ENCODE measurements at places on chromosomes 16 and 17. TPM values are rescaled to one million over a fixed set of nuclear protein-coding genes. Genes with fewer than 3 reads are reported as not detected.

The ARHGDIG gene
- 10.5 TPM for total RNA-seq

The PRSS27 gene
- 2.0 TPM for total RNA-seq

The CDH1 gene
- total RNA-seq, result 15.0 TPM

The DPEP3 gene
- not detected for total RNA-seq

The APOBR gene
- total RNA-seq, result 0.60 TPM

The RAB11FIP4 gene
- 31.0 TPM for total RNA-seq

The ADAP2 gene
- 5.5 TPM for total RNA-seq

The XYLT1 gene
- 24.0 TPM for total RNA-seq

The CBFA2T3 gene
- 5.6 TPM for total RNA-seq

The TMEM231 gene
- total RNA-seq, result 26.7 TPM

The PDPR gene
- total RNA-seq, result 26.1 TPM

The SLC6A2 gene
- 9.0 TPM for total RNA-seq

The ZNF598 gene
- total RNA-seq, result 20.3 TPM

The TNFRSF13B gene
- total RNA-seq, result not detected

The SLC38A8 gene
- total RNA-seq, result 6.6 TPM

The RAB40B gene
- total RNA-seq, result 27.8 TPM

The KRT12 gene
- 50.0 TPM for total RNA-seq

The ZCCHC14 gene
- total RNA-seq, result 45.5 TPM

The HBA2 gene
- total RNA-seq, result 1,606 TPM

The SDR42E2 gene
- total RNA-seq, result not detected

The ARL5C gene
- 1.3 TPM for total RNA-seq

The PRR35 gene
- 2.0 TPM for total RNA-seq

The DOK4 gene
- 27.1 TPM for total RNA-seq

The TEKT5 gene
- total RNA-seq, result 0.44 TPM

The RNFT1 gene
- total RNA-seq, result 28.0 TPM

The FMNL1 gene
- total RNA-seq, result 8.5 TPM

The CHD3 gene
- total RNA-seq, result 140 TPM

The OR4D1 gene
- total RNA-seq, result not detected

The HSD17B2 gene
- 34.0 TPM for total RNA-seq

The CCDC92B gene
- total RNA-seq, result 2.5 TPM

The NTN3 gene
- 17.4 TPM for total RNA-seq

The TXNL4B gene
- 19.2 TPM for total RNA-seq

The DNAI2 gene
- 0.44 TPM for total RNA-seq

The KRTAP16-1 gene
- total RNA-seq, result not detected

The FGF11 gene
- 7.1 TPM for total RNA-seq

All from camera-type eye (tissue), 1 donor.